ENCODE measurements at places on chromosomes 6 and 20.

DNA sequence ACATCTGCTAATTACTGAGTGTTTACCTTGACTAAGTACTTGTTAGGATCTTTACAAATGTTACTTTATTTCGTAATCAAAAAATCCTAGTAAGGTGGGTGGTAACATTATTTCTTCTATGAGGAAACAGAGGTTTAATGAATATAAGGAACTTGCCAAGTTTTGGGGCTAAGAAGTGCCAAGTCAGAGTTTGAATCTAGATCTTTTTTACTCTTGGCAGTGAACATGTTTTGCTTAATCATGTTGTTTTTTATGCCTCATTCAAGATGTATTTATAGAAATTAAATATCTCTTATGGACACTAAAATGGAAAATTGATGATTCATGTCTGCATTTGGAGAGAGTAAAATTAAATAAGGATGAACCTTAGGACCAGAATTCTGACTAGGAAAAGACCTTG lies 393.7 kb downstream of the UTRN start:
- no peak for DNase-seq

- no peak for DNase-seq
Observed at GRCh38 chr20:46937157-46937523, 42.5 kb downstream of the EYA2 start.

DNA sequence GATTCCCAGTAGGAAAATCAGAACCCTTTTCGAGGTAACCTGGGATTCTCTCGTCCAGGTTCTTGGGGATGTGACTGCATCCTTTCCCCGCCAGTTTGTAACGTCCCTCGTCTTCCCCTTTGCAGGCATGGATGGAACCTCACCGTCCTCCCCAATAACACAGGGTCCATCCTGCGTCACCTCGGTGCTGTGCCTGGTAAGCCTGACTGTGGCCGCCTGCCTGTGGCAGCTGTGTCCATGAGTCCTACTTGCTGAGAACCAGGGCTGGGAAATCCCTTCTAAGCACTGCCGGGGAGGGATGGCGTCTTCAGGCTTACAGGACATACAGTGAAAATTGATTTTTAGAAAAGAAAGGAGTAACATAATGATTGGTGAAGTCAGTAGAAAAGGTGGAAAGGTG lies 155.6 kb downstream of the DTNBP1 start:
- DNase-seq = no peak

DNA sequence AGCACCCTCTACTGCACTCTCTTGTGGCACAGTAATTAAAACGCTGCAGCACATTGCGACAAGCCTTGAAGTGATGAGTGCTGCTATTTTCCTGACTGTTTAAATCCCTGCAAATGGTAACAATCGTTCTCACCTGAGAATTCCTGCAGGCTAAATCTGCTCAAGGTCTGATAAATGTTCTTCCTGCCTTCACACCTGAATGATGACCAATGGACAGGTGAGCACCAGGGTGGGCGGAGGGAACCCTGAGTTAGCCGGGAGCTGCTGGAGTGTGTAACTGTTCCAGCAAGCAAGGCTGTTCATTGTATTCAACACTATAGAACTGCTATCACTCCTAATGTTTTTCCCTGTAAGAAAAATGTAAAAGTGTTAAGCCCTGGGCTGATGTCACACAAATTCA lies 4.0 kb downstream of the DACT2 start:
- no peak for DNase-seq

DNA sequence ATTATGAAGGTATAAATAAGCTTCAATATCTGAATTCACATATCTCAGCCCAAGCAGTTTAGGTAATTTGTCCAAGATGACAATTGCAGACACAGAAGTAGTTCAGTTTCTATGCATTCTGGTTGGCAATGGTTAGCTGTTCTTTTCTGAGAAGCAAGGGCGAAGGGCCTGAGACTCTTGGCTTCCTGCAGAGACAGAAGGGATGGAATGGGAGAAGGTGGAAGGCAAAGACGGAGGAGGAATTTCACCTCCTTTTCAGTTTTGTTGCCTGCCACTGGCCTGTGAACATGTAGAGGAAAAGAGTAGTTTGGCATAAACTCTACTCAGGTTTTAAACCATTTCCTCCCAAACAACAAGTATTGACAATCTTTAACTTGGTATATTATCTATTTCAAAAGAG lies 180.7 kb upstream of the HS3ST5 start:
- DNase-seq = no peak

GRCh38 chr6:36133148-36133547 lies 2.8 kb downstream of the MAPK13 start:
- DNase-seq = no peak

GRCh38 chr6:153085239-153085638 lies 45.8 kb downstream of the RGS17 start:
- DNase-seq = no peak

DNA sequence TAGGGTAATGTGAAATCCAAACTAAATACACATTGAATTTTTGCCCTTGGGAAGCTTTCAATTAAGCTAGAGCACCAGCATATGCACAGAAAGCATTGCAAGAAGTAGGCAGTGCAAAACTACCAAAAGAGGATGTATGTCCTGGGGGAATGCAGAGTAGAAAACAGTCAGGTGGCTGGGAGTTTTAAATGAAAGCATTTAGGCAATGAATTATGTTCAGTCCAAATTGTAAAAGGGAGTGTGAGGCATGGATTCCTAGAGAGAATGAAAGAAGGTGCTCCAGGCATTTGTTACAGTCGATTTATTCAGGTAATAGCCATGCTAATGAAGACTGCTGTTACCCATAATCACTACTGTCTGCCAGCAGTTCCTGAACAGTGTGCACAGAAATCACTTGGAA lies 604.1 kb upstream of the POU3F2 start:
- peak; percentile 19 for DNase-seq

DNA sequence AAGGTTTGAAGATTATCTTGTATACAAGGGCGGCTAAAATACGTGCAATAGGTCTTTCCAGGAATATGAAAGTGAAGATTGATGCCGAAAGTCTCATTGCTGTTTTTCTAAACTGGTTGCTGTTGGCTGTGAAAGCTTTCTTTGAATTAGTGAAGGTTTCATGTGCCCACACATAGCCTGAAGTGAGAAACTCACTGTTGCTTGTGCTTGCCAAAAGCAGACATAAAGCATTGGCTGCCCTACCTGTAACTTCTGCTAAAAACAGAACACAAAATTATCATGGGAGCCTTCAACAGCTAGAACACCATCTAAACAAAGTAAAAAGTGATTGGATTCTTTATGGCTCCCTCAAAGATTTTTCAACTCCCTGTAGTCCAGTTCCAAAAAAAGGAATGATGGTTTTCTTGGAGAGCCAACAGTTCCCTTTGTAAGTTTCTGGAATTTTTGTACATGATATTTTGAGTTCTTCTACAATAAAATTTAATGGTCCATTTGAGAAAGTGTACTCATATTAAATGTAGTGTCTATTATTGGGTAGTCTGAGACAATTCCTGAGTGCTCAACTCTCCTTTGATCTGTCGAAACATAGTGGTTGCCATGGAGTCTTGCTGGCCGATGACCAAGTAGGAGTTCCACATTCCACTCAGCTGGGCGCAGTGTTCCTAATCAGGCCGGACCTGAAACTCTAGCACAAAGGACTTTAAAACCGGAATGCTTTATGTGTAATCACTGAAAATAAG lies 68.5 kb downstream of the PLEKHG1 start:
- DNase-seq = peak; percentile 68

DNA sequence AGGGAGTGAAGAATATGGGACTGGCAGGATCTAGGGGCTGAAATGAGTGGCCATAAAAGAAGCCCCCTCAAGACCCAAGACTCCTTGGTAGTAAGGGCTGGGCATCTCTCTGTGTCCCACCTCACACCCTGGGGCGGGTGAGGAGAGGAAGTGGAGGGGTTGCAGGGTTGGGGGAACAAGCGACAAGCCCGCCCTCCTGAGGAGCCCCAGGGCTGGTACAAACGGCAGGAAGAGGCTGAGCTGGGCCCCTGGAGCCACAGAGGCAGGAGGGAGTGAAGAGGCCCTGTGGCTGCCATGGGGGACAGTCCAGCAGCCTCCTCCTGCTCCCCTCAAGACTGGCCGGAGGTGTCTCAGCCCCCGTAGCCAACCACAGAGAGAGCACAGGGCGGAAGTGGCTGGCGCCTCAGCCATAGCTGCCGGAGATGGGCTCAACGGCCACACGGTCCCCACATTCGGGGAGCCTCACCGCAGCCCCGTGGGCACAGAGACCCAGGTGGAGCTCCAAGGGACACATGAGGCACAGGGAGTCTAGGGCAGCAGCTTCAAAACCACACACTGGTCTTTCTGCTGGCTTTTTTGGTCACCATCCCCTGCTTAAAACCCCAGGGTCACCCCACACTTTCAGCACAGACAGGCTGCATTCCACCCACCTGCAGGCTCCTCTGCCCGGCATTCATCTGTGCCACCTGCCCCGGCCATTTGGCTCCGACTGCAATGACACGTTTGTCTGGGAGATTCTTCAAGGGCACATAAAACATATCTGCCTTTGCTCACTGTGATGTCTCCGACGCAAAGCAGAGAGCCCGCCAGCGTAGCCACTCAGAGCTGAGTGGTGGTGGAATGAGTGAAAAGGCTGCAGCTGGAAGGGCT lies 524 bp downstream of the C20orf203 start:
- no peak for DNase-seq

DNA sequence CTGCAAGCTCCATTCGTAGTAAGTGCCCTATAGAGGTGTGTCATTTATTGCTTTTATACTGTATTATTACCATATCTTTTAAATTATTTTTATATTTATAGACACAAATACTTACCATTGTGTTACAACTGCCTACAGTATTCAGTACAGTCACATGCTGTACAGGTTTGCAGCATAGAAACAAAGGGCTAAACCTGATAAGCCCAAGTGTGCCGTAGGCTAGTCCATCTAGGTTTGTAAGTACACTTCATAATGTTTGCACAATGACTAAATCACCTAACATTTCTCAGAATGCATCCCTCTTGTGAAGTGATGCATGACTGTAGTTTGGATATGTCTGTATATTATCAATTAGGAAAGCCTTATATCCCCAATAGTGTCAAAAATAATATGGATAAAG lies 122.8 kb downstream of the CLVS2 start:
- DNase-seq = peak; percentile 61
